Left ventricle myocardium inferior (tissue), 1 donor: ENCODE measurements at places on chromosomes 5 and 9. TPM values are rescaled to one million over a fixed set of nuclear protein-coding genes. Genes with fewer than 3 reads are reported as not detected.

OGN gene
- total RNA-seq = 19.2 TPM

DAP gene
- total RNA-seq = 22.9 TPM

GPX3 gene
- 744 TPM for total RNA-seq

ZFP37 gene
- 1.0 TPM for total RNA-seq

PCDHA6 gene
- total RNA-seq = not detected

CDX1 gene
- not detected for total RNA-seq

ACSL6 gene
- 2.7 TPM for total RNA-seq

CDH9 gene
- total RNA-seq = not detected

NFIL3 gene
- 25.6 TPM for total RNA-seq

CEMIP2 gene
- 11.7 TPM for total RNA-seq

FOXD1 gene
- 0.19 TPM for total RNA-seq

STPG3 gene
- 0.58 TPM for total RNA-seq

PCDHGC4 gene
- total RNA-seq = 1.8 TPM

LRRC19 gene
- not detected for total RNA-seq

CLINT1 gene
- 48.6 TPM for total RNA-seq

OR13C3 gene
- not detected for total RNA-seq

ITGA2 gene
- total RNA-seq = 0.80 TPM

UBQLN1 gene
- 92.8 TPM for total RNA-seq

MSMP gene
- not detected for total RNA-seq

ARHGEF39 gene
- 0.27 TPM for total RNA-seq

CLPTM1L gene
- total RNA-seq = 34.2 TPM

RECK gene
- total RNA-seq = 5.4 TPM

CRHBP gene
- 0.63 TPM for total RNA-seq

PHYHD1 gene
- total RNA-seq = 20.3 TPM

CCDC192 gene
- total RNA-seq = not detected

KIF4B gene
- total RNA-seq = not detected
